NCI-H82 (cell line): ENCODE measurements at places on chromosomes 1 and 21.

- DNase-seq = no peak
These were observed 55.8 kb upstream of the PDE9A start for GRCh38 chr21:42597487-42598158.

DNA sequence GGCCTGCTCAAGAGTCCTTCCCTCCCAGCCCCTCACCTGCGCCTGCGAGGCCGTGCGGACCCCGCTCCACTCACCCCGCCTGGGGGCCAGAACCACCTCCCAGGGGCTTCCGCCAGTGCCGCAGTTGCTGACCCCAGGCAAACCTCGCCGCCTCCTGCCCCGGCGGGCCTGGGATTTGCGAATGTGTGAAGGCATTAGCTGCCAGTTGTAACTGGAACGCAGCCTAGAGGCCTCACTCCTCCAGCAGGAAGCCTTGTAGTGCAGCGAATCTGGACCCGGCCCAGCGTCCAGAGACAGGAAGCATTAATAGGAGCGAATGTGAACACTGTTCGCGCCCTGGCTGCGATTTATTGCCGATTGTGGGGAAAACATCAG, 140.9 kb upstream of the ARHGEF16 start:
- no peak for DNase-seq

- DNase-seq = no peak
These were observed 451.5 kb downstream of the KIF26B start for GRCh38 chr1:245606157-245606725.

DNA sequence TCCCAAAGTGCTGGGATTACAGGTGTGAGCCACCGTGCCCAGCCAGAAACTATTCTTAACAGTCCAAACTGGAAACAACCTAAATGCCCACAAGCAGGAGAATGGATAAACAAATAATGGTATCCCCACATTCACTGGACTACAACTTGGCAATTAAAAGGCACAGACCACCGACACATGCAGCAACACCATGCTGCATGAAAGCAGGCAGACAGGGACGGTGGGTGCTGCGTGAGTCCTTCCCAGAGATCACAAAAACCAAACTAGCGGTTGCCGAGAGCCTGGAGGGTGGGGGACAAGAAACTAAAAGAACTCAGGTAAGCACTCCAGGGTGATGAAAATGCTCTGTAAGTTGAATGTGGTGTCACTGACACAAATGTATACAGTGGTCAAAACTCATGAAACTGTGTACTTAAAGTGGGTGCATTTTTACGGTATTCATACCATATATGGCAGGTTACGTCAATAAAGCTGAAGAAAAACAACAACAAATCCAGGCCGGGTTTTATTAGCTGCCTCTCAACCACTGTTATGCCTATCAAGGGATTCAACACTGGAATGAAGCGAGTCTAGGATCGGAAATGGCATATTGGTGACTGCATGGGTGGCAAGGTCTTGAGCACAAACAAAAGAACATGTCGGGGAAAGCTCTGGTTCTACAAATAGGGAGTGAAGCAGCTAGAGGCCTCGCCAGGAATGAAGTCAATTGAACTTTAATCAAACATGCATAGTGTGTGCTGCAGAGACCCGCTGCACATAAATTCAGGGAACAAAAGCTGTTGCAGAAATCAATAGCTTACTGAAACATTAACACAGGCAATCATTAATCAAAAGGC, 52.4 kb downstream of the SLC45A1 start:
- no peak for DNase-seq

- peak; percentile 28 for DNase-seq
These were observed 18.7 kb upstream of the ZNF362 start for GRCh38 chr1:33237579-33237978.

DNA sequence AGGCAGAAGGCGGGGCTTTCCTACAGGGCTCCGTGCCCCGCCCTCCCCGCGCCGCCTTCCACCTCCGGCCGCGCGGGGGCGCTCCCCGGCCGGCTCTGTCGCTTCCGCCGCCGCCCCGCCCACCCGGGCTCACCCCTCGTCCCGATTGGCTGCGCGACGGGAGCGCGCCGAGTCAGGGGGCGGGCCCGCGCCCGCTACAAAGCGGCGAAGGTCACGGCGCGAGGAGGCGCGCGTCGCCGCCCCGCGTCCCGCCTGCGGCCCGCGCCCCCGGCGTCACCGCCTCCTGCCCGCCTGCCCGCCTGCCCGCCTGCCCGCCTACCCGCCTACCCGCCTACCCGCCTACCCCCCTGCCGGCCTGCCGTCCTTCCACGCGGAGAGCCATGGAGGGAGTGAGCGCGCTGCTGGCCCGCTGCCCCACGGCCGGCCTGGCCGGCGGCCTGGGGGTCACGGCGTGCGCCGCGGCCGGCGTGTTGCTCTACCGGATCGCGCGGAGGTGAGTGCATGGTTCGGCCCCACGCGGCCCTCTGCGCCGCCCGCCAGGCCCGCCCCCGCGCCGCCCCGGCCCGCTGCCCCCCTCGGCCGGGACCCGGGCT, at the start of gene TMEM201:
TMEM201 (plus strand) TSS at position 361 of the 593 bp plus-strand sequence; CDS start at position 381, 20 bp downstream.
- peak; percentile 97 for DNase-seq

DNA sequence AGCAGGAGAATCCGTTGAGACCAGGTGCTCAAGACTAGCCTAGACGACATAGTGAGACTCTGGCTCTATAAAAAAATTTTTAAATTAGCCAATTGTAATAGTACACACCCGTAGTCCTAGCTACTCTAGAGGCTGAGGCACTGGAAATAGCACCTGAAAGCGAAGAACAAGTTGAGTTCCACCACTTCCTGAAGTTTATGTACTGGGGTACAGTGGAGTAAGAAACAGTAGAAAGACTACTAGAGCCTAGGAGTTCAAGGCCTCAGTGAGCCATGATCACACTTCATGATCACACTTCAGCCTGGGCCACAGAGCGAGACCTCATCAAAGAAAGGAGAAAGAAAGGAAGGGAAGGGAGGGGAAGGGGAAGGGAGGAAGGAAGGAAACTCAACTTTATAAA, 19.8 kb downstream of the RSBN1 start:
- DNase-seq = no peak

DNA sequence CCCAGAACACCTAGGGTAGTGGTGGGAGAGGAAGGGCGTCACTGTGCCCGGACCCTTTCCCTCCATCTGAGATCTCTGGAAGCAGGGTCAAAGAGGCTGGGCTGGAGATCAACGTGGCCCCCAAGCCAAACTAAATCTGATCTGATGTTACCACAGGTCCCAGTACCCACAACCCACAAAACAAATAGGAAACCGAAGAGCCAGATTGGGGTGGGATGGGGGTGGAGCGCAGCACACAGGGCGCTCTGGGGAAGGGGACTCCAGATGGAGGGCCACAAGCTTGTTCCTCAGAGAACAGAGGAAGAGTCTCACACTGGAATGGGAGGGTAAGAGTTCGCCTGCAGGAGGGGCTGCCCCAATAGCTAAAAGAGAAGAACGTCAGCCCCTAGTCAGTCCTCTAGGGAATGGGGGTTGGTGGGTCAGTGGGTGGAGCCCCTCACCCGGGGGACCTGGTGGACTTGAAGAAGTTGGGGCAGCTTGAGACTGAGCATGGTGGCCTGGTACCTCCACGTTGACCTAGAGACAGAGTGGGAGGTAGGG, 1.5 kb downstream of the PAQR6 start:
- peak; percentile 74 for DNase-seq

GRCh38 chr1:196449460-196449859, 158.8 kb downstream of the KCNT2 start:
- no peak for DNase-seq

DNA sequence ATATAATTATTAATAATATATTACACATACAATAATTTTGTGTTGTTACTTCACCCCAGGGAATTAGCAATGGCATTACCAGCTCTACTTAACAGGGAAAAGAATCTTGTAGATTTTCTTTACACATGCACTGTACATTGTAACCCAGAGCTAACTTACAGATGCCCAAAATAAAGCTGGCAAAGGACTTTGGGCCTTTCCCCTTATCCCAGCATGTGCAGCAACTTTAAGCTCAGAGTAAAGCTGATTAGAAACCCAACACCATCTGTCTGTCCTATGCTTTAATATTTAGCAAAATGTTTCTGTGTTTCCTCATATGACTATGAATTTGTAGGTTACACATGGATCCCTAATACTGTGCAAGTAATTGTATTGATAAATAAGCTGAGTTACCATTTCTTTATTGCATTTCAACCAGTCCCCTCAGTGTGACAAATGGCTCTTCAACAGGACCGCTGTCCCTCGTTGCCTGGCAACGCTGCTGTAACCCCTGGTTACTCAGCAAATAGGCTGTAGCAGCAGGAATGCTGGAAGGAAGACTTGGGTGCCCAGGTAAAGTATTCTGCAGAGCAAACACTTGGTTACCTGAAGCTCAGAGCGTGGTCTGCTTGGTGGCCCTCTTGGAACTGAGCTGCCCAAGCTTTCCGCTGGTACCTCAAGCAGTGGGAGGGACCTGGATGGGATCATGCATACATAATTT, at the start of gene USH2A:
USH2A (minus strand) TSS at position 628 of the 700 bp plus-strand sequence. CDS start 1,112 bp downstream, outside the sequence.
- peak; percentile 99 for DNase-seq

- peak; percentile 31 for DNase-seq
These were observed 19.9 kb upstream of the LDLRAP1 start for GRCh38 chr1:25523542-25523941.

DNA sequence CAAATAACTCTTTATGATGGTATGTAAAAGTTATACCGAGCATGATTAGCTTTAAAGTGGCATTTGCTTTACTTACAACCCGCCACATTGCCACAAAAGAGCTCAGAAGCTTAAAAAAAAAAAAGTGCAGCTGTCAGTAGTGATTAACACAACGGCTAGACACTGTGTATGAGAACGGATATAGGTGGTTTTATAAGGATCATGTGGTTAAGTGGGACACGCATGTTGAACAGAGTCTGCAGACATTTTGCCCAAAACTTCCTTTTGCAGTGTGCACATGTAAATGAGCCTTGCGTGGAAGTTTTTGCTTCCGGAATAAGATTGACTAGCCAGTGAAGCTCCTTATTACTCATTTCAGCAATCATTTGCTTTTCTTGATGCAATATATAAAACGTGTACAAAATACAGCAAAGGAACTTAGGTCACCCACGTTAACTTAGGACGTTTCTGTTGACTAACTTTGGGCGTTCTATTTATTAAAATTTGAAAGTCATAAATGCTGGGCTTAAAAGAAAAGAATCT, 58.7 kb upstream of the RGS1 start:
- peak; percentile 87 for DNase-seq

DNA sequence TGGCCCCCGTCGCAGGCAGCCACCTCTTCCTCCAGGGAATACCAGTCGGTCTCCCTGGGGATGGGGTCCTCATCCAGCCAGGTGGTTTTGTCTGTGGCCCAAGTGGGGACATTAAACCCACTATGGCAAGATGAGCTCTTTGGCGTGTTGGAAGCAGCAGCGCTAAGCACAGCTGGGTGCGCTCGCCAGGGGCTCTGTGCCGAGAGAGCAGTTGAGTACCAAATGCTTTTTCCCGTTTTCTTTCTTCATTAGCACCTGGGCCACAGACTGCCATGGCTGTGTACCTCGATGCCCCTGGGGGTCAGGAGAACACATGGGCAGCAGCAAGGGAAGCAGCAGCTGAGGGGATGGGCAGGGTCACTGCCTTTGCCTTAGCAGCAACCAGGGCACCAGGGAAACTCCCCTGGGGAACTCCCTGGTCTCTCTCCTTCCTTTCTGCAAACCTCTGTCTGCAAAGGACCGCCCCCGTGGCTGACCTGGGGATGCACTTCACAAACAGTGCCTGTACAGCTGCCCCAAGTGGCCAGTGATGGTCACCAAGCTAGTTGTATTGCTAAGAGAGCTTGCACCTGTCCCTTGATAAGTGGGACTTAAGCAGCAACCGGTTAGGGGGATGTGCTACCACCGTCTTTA, 31.1 kb downstream of the EDARADD start:
- no peak for DNase-seq

DNA sequence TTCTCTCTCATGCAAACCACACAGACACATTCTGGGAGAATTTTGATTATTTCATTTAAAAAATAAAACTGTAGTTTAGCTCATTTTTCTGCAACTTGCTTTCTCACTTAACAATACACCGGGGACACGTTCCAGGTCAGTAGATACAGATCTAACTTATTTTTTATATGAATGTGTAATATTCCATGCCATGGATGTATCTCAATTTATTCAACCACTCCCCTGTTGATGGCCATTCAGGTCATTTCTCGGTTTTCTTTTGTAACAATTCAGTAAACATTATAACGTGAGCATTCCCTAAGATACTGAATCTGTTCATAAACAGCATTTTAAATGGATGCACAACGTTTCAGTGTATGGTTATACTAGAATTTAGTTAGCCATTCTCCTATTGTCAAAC, 64.7 kb downstream of the CSMD2 start:
- DNase-seq = no peak

- peak; percentile 76 for DNase-seq
These were observed 62.8 kb downstream of the EDEM3 start for GRCh38 chr1:184691719-184692324.

DNA sequence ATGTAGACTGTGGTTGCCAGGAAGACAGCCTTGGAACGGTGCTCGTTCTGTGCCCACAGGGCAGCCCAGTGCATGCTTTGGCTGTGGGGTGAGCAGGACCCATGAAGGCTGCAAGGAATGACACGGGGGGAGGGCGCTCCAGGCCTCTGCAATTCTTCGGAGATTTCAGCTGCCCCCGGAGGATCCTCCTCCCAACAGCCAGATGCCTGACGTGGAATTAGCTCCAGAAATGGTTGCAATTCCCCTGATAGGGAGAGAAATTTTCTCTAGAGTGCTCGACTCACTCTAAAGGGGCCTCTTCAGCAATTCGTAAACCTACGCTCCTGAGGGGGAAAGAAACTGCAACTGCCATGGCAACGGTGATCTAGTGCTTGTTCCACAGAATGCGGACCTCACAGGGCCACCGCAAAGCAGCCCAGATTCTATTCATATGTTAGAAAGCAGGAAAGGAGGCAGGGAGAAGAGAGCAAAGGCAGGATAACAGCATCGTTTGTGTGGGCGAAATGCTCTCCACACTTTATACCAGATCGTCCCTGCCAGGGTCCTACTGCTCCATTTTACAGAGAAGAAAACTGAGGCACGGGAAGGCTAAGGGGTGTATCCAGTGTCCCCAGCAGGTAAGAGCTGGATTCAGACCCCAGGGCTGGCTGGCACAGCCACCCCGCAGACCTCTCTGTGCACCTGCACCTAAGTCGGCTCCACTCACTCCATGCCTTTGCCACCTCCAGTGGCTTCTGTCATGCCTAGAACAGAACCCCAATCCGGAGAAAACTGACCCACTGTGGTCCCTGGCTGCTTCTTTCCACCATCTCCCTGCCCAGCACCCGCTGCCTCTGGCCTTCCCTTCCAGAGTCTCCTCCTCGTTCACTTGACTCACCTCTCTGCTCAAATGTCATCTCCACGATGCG, 11.9 kb upstream of the PDE9A start:
- peak; percentile 30 for DNase-seq

DNA sequence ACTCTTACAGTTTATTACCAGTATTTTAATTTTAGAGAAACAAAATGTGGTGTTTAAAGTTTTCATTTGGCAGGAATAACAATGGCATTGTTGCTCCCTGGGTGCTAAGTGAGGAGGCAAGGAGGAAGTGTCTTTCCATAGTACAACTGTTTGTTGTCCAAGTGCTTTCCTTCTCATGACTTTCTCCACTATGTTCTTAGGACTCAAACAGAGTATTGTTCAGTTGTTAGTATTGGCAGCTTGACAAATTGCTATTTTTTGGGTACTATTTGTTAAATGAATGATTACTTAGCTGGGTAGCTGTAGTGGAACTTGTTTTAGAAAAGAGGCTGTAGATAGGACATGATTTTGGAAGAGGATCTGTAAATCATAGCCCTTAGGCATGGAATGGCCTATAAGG, 7.5 kb downstream of the OTUD3 start:
- no peak for DNase-seq
